Panc1 (cell line): ENCODE measurements at places on chromosomes 11 and 22. TPM values are rescaled to one million over a fixed set of nuclear protein-coding genes. Genes with fewer than 3 reads are reported as not detected.
A peak's percentile ranks its signal among the peaks of the same experiment; 100 is the strongest.

GRCh38 chr22:24129263-24129651 lies 52.0 kb upstream of the SUSD2 start:
- DNase-seq: no peak

OR5D16 gene
- total RNA-seq: not detected

GRCh38 chr11:47099214-47099917 lies 77.3 kb downstream of the ARFGAP2 start:
- no peak for DNase-seq

INS gene
- total RNA-seq: not detected

PATZ1 gene
- 18.6 TPM for total RNA-seq

GRCh38 chr11:133175103-133175502 lies 357.2 kb downstream of the OPCML start:
- no peak for DNase-seq

SYT8 gene
- 3.5 TPM for total RNA-seq

- no peak for DNase-seq
Observed at GRCh38 chr22:21446128-21446826, 20.9 kb upstream of the TMEM191C start.

CRYBB2 gene
- total RNA-seq: 0.39 TPM

DNA sequence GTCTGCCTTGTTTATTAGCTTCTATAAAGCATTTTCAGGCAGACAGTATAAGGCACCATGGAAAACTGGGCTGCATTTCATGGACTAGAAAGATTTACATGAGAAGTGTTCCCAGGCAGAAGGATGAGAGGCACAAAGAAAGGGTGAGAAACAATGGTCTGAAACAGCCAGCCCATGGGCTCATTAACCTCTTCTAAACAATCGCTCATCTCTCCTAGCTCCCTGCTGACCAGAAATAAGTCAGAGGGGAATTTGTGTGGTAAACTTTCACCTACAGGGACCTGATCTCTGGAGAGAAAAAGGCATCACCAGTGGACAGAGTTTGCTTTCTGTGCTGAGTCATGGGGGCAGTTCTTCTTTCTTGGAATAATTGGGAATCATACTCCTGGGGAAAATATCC lies 51.8 kb upstream of the KIRREL3 start:
- no peak for DNase-seq

DNA sequence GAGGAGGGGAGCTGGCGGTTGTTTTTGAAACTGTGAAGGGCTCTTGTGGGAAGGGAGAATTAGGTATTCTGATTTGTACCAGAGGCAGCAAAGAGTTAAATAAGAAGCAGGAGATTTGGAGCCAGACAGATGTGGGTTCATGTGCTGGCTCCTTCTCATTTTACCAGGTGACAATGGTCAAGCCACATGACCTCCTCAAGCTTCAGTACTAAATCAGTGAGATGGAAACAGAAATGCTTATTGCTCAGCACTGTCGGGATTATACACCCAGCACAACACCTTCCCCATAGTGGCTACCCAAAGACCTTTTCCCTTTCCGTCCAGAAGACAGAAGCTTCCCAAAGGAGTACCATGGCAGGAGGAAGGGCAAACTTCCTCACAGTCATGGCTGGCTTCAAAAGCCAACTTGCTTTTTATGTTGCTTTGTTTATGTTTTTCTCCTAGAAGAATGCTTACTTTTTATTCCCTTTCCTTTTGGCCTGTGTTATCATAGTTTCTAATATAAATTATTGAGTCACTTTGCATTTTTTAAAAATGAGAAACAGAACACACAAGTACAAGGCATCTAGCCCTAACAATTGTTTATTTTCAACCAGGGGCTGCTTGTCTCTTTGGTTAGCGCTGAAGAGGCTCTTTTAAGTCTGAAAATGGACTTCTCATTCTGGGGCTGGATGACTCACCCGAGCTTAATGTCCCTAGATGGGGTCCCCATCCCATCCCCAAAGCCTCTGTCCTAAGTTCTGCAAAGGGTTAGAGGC lies 181.5 kb upstream of the ZBED5 start:
- DNase-seq: no peak

DNA sequence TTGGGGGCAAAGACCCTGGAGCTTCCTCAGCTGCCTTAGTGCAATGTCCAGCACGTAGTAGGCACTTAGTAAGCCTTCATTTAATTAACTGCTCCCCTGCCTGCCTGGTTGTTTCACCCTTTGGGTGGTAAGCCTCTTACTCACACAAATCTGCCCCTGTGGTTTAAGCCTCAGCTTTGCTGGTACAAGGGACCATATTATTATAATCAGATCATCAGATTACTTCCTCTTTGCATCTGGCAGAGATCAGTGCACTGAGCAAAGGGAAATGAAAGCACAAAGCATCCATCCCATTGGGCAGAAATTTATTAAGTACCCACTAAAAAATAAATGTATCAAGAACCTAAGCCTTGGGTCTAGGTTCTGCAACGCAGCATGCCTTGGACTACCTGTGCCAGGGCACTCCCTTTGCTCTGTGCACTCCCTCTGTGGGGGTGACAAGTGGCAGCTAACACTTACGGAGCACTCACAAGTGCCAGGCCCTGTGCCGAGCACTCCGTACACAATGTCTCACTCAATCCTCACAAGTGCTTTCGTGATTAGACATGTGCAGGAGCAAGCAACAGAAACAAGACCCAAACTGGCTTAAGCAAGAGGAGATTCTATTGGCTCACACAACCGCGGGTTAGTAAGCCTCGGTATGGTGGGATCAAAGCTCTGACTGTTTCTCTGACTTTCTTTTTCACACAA lies 34.9 kb upstream of the DAGLA start:
- DNase-seq: no peak

LRP4 gene
- 11.7 TPM for total RNA-seq

GRCh38 chr22:37716708-37717107 lies 19.9 kb downstream of the TRIOBP start:
- DNase-seq: no peak

DNA sequence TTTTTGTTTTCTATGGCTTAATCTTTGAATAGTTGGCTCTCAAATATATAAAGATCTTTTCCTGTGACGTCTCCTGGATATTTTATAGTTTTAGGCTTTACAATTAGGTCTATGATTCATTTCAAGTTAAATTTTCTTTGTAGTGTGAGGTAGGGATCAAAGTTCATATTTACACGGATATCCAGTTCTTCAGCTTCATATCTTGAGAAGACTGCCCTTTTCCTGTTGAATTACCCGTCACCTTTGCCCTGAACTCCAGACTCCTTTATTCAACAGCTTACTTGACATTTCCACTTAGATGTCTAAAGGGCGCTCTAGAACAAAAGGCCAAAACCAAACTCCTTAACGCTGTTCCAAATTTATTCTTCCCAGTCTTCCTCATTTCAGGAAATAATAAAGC lies 51.7 kb downstream of the TTC17 start:
- DNase-seq: no peak

BBOX1 gene
- total RNA-seq: not detected

DNA sequence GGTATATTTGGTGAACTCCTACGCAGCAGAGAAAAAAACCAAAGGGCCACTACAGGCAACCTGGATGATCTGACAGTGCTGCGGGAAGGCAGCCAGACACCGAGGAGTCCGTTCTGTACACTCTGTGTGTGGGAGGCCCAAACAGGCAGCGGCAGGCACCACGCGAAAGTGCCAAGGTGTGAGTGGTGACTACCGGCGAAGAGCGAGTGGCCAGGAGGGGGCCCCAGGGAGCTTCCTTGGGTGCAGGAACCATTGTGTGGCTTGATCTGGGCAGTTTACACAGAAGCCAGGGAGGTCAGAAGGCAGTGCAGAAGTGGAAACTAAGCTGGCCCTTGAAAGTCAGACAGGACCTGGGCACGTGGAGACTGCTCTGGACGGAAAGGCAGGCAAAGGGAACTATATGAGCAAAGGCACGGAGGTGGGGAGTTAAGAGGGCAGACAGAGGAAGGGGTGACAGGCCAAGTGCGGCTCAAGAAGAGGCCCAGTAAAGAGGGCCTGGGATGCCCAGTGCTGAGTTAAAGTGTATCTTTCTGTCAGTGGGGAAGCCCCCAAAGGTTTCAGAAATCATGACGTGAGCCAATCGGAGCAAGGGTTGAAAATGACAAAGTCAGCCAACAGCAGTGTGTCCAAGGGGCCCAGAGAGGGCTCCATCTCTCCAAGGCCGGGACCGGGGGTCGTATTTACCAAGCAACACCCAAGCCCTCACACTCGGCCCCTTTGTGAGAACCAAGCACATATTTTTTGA lies 10.6 kb downstream of the TMEM184B start:
- no peak for DNase-seq

DNA sequence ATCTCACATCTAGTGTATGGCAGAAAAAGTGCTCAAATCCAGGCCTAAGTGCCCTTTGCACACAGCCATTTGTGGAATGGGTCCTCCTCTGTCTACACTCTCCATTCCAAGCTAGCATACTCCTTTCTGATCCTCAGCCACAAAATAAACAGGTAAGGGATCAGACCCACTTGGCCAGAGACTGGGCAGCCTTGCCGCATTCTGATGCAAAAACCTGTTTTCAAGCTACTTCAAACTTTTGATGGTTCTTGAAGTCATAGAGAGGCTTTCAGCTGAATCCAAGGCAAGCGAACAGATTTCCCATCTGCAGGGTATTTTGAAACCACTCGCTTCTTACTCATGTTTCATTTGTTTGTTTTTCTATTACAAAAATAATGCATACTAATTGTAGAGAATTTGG lies 136.6 kb upstream of the NAV2 start:
- DNase-seq: no peak

GRCh38 chr11:83642500-83642899 lies 356.3 kb upstream of the CCDC90B start:
- DNase-seq: no peak

DNA sequence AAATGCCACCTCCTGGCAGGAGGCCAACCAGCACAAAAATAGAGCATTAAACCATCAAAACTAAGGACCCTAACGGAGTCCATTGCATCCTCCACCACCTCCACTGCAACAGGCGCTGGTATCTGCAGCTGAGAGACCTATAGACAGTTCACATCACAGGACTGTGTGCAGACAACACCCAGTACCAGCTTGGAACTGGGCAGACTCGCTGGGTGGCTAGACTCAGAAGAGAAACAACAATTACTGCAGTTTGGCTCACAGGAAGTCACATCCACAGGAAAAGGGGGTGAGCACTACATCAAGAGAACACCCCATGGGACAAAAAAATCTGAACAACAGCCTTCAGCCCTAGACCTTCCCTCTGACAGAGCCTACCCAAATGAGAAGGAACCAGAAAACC lies 11.6 kb upstream of the TMEM45B start:
- DNase-seq: no peak

CSKMT gene
- 36.9 TPM for total RNA-seq

GRCh38 chr22:45196926-45197605 lies 33.3 kb downstream of the NUP50 start:
- no peak for DNase-seq

APOA5 gene
- 0.39 TPM for total RNA-seq

TMEM184B gene
- 54.2 TPM for total RNA-seq

- DNase-seq: no peak
Observed at GRCh38 chr22:49693848-49694247, 133.8 kb downstream of the BRD1 start.

NFAM1 gene
- 0.41 TPM for total RNA-seq

- peak; percentile 94 for DNase-seq
Observed at GRCh38 chr11:7246179-7246578, 5.5 kb upstream of the SYT9 start.

- no peak for DNase-seq
Observed at GRCh38 chr11:114128399-114128798, 68.9 kb downstream of the ZBTB16 start.

DNA sequence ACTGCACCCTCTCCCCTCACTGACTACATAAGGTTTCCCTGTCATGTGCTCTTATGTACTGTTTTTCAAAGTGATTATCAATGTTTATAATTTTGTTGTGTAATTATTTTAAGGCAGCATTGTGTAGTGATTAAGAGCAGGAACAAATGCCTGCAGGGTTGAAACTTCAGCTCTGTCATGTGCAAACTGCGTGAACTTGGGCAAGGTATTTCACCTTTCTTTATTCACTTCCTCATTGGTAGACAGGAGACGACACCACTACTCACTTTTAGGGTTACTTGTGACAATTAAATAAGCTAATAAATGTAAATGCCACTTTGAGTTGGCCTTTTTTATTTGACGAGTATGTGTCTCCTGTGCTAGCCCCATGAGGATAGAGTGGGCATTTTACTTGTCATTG lies 86.5 kb upstream of the E2F8 start:
- no peak for DNase-seq

TMEM80 gene
- total RNA-seq: 45.2 TPM

DLG2 gene
- 4.2 TPM for total RNA-seq

- no peak for DNase-seq
Observed at GRCh38 chr22:44404341-44405020, 91.7 kb upstream of the SHISAL1 start.

DNA sequence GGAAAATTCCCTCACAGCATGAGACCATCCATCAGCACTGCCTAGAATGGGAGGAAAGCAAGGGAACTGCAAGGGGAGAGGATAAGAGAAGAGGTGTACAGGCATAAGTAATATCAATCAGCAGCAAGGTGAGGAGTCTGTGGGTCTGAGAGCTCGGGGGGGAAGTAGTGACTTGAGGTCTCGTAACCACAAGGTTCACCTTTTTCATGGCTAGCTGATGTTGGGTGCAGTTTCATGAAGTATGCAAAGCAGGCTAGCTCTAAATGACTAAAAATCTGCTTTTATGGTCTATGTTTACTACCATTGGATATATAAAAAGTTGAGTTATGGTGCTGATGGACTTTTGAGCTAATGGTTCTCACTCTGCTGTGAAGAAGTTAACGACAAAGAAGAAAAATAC lies 35.8 kb downstream of the OR4C6 start:
- no peak for DNase-seq

- no peak for DNase-seq
Observed at GRCh38 chr11:105155679-105156078, 16.1 kb upstream of the CARD18 start.

GRCh38 chr11:69088676-69089146 lies 40.0 kb downstream of the TPCN2 start:
- peak; percentile 47 for DNase-seq

KCTD14 gene
- 19.3 TPM for total RNA-seq

DNHD1 gene
- 10.6 TPM for total RNA-seq

PDE2A gene
- total RNA-seq: 0.74 TPM

- DNase-seq: no peak
Observed at GRCh38 chr11:64563966-64564365, 27.1 kb upstream of the SLC22A12 start.

CLDN5 gene
- 0.18 TPM for total RNA-seq

GALNT18 gene
- 8.6 TPM for total RNA-seq

DNA sequence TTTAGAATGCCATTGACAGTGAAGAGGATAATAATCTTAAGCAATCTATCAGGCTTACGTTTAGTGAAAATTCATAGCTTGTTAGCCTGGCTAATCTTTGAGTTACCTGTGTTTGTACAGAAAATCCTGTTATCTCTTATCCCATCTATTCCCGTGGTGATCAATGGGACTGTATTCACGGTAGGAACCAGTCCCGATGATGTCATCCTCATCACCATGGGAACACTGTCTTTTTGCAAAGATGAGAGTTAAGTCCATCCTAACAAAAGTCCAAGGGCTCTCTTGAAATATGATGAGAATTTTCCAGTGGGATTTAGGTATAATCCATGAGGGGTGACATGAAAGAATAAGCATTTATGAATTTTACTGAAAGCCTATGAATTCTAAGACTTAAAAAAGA lies 762.2 kb downstream of the ETS1 start:
- DNase-seq: no peak

GRCh38 chr11:2458321-2458720 lies 13.5 kb downstream of the KCNQ1 start:
- DNase-seq: no peak

GRCh38 chr11:69893631-69894030 lies 74.4 kb upstream of the FGF3 start:
- DNase-seq: no peak

GRCh38 chr11:61816736-61817455 lies at the start of gene FADS1:
Gene FADS1, minus strand, starts transcription at chr11:61817003. Its CDS starts 74 bp downstream, at chr11:61816929.
- DNase-seq: no peak
